Hepatocyte (in vitro differentiated cells): ENCODE measurements at places on chromosomes 1 and 21.

GRCh38 chr1:17122521-17123164 is 3.4 kb upstream of the PADI2 start:
- no peak for DNase-seq

DNA sequence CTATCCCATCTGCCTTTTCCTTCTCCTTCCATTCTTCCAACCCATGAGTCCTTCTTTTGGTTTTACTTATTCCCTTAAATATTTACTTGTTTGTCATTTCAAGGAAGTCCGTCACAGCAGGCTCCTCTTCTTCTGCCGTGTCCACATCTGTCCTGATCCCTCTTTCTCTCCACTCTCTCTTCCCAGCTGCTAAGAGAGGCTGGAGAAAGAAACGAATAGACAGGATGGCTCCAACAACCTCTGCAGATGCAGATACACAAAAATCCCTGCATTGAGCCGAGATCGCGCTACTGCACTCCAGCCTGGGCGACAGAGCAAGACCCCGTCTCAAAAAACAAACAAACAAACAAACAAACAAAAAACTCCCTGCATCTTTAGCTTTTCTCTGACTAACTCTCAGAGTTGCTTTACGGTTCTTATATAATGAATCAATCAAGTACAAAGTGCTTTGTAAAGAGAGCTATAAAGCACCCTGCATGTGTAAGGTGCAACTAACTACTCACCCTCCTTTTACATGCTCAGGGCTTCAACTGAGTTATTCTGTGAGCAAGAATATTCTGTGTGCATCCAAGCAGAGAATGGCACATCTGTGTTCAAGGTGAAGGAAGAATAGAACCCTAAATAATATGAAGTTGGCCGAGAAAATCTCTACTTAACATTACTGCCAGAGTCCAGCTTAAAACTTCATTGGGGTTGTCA is 3.8 kb upstream of the SAMD13 start:
- no peak for DNase-seq

DNA sequence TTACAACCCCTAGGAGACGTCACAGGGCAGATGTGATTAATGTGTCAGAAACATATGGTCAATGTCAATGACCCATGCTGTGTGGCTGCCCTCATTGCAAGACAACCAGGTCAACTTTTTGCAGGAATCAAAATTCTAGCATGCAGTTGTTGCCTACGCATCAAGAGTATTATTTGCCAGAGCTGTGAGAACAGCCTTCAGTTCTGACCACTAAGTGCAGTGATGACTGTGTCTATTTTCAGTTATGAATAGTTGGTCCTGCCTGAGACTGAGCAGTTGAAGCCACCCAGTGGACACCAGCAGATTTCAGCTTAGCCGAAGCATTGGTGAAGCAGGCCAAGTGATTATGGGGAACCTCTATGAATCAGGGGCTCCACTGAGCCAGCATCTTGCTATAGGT is 47.3 kb downstream of the LYPLAL1 start:
- DNase-seq = no peak

- no peak for DNase-seq
These were observed 740.5 kb upstream of the B3GALT2 start for GRCh38 chr1:193926956-193927355.

- DNase-seq = no peak
These were observed 1365.3 kb downstream of the NCAM2 start for GRCh38 chr21:22363504-22363903.

DNA sequence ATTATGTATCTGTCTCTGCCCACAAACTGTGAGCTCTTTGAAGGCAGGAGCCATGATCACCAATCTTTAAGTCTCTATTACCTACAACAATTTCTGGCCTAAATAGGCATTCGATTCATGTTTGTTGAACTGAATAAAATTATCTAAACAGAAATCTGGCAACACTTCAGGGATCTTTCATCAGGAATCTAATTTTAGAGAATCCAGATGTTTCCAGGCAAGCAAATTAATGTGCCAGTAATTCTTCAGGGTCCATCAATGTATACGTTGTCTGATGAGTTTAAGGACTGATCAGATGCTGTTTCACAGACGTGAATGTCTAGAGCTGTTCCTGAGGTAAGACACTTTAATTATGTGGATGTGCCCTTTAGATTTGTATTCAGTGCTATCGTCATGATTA is 524.4 kb downstream of the PTPRC start:
- no peak for DNase-seq

- peak; percentile 50 for DNase-seq
These were observed 31.1 kb downstream of the CNST start for GRCh38 chr1:246597340-246597739.

- no peak for DNase-seq
These were observed 38.1 kb downstream of the GNPAT start for GRCh38 chr1:231279081-231279480.

GRCh38 chr1:244097523-244098405 is 46.7 kb downstream of the ZBTB18 start:
- DNase-seq = no peak

GRCh38 chr21:29557200-29557599 is 258.5 kb downstream of the BACH1 start:
- no peak for DNase-seq

GRCh38 chr1:109527098-109527811 is 12.4 kb upstream of the GPR61 start:
- DNase-seq = no peak

DNA sequence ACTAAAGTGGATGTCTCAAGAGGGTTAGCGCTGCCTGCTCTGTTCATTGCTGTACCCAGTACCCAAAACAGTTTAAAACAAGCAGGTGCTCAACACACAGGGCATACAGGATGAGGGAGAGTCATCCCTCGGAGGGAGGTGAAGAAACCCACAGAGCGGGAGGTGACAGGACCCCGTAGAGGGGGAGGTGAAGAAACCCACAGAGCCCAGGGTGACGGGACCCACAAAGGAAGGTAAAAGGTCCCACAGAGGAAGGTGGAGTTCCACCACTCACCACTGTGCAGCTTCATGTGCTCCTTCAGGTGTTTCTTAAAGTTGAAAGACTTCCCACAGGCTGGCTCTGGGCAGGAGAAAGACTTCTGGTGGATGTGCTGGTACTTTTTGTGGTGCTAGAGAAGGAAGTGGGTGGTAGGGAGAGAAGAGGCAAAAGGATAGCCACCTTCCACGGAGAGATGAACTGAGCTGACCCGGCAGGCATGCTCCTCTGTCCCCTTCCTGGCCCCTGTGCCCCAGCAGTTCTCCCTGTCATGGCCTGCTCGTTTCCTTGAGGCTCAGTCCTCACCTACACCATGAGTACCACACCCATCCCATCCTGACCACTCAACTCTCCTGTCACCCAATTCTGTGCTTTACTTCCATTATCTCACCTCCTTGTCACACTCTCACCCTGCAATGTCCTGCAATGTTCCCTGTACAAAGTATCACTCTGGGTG is 5.1 kb downstream of the ZNF692 start:
- DNase-seq = no peak

DNA sequence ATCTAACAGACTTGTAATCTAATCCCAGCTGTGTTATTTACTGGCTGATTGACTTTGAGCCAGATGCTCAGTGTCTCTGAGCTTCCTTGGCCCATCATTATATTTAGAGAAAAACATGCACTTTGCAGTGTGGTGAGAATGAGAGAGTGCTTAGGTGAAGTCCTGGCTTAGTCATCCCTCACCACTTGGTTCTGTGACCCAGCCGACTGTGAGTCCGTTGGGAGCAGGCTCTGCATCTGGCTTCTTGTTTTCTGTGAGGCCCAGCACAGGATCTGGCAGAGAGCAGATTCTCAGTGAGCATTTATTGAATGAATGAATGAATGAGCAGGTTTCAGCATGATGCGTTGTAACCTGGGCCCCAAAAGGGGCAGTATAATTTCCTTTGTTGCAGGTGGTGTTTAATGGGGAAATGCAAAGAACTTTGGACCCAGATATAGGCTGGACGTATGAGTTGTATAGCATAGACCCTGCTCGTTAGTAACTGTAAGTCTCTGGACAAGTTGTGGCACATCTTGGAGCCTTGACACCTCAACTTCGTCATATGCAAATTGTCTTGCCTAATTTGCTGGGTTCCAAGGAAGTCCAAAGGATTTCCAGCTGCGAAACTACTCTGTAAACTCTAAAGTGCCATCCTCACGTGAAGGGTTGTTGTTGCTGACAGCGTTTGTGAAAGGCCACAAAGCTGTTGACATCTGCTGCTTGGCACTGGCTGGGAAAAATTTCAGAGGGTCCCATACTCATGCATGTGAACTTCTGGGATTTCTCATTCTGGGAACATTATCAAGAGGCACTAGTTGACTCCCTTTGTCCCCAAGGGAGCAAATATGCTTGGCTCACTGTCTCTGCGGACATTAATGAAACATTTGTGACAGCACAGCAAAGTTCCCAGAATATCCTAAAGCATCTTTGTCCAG is 138.8 kb upstream of the USP24 start:
- no peak for DNase-seq

DNA sequence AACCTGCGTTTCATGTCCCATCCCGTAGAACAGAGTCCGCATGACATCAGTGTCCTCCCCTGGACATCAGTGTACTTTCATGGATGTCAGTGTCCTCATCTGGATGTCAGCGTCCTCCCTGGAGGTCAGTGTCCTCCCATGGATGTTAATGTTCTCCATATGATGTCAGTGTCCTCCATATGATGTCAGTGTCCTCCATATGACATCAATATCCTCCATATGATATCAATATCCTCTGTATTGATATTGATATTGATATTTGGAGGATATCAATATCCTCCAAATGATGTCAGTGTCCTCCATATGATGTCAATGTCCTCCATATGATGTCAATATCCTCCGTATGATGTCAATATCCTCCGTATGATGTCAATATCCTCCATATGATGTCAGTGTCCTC is 284.9 kb downstream of the AJAP1 start:
- no peak for DNase-seq

DNA sequence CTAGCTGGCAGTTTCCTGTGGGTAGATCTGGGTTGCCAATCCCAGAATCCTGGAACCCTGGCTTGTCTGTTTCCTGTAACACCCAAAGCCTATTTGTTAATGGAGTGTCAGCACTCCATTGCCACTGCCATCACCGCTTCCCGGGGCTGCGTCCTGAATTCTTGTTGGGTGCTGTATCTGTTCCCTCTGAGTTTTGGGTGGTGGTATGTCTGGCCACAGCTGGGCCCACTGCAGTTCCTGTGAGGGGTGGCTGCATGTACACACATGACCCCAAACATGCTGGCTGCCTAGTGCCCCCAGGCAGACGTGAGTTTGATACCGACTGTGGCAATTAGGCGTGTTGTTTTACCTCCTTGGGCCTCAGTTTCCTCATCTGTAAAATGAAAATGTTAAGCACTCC is 29.3 kb downstream of the NAV1 start:
- no peak for DNase-seq

- peak; percentile 29 for DNase-seq
These were observed 1386.0 kb upstream of the ADGRL4 start for GRCh38 chr1:80392529-80392928.

GRCh38 chr1:184208622-184209021 is 157.1 kb downstream of the TSEN15 start:
- DNase-seq = no peak

DNA sequence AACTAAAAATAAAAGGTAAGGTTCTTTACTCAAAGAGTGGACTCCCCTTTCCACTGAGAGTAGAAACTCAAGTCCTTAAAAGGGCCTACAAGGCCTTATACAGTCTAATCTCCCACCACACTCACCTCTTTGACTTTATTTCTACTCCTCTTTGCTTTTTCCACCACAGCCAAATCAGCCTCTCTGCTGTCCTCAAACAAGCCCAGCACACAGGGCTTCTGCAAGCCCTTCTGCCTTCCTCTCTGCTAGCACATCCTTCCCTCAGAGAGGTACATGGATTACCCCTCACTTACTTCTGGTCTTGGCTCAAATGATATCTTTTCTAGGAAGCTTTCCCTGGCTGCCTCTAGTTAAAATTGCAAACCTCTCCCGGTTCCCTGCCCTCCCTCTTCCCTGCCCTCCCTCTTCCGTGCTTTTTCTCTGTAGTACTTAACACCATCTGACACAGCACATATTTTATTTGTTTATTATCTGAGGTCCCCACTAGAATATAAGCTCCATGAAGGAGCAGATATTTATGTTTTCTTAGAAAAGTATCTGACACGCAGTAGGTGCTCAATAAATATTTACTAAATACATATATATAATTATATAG is 1.7 kb downstream of the LYST start:
- DNase-seq = no peak

- peak; percentile 76 for DNase-seq
These were observed 1.2 kb downstream of the NIPAL3 start for GRCh38 chr1:24416666-24417391.

DNA sequence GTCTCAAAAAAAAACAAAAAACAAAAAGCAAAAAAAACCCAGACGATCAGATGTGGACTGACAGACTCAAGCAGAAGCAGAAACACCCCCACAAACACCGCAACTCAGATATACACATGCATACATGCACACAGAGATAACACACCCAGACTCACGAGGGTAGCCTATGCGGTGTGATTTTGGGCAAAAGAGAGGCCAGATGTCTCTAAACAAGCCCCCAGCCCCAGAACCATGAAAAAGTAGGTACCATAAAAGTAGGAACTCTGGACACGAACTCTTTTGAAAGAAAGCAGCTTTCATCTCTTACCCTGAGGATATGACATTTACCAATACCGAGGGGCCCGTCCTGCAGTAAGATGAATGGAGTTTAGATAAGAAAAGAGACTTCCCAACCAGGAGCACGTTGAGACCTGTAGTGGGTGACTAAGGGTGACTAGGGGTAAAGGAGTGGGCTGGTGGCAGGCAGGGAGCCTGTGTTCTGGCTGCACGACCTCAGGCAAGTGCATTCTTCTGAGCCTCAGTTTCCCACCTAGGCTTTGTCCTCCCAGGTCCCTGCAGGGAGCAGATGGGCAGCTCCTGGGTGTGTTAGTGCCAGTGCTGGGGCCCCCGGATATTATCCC is 1.5 kb upstream of the TINAGL1 start:
- DNase-seq = no peak

DNA sequence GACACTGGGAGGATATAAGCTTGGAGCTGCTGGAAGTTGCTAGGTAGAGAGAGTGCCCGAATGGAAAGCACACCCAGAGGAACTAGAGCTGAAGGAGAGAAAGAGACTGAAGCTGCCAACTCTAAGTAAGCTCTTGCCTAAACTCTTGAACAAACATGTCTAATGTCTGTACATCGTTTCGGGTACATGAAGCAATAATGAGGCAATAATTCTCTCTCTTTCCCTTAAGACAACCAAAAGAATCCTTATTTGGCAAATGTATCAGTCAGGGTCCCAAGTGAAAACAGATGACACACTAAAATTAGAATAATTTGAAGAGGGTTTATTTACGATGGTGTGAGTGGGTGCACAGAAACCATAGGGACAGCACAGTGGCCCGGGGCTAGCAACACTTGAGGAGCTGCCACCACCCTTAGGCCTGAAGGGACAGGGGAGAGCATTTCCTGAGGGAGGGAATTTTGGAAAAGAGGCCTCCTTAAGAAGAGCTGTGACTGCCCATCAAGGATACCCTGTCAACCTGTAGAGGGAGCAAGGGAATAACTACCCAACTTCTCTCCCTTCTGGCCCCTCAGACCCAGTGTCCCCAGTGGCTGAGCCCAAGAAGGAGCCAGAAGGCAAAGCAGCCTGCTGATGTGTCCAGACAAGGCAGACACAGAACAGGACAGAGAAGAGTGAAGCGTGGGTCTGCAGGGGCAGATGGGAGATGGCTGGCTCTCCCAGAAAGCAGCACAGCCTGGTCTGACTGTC is 36.1 kb upstream of the KHDRBS1 start:
- peak; percentile 43 for DNase-seq
